ENCODE measurements at places on chromosomes 13 and 19. TPM values are rescaled to one million over a fixed set of nuclear protein-coding genes. Genes with fewer than 3 reads are reported as not detected.

DNA sequence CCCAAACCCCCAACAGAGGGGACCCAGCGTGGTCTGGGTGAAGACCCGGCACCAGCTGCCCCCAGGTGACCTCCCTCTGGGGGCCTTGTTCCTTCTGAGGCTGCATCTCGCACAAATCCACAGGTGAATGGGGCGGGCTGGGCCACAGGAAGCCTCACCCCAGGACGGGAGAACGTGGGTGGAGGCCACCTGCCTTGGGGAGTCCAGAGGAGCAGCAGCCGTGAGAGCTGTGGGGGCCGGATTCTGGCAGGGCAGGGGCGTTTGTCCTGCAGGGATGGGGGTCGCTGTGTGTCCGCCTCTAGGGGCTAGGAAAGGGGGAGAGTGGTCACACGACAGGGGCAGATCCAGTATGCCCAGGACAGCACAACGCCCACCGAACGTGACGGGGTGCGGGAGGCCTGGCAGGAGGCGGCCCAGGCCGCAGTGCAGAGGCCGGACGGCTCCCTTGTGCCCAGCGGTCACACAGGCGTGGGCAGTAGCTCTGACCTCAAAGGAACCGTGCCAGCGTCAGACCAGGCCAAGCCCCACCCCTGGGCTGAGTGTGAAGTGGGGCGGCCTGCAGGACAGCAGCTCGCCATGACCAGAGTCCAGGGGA, 6.7 kb downstream of the POLR2E start:
- peaks cover 18% of the 10 kb centered on the region for H3K4me1 ChIP-seq
- peak; percentile 77 for DNase-seq
- no peak overlapping the region for H3K4me3 ChIP-seq
- H3K27me3 ChIP-seq = no peaks in the 10 kb centered on the region

ZNF565 gene
- 1.6 TPM for total RNA-seq

- DNase-seq = peak; percentile 7
- H3K4me3 ChIP-seq = no peak overlapping the region
- H3K36me3 ChIP-seq = no peaks in the 10 kb centered on the region
- H3K4me1 ChIP-seq = no peaks in the 10 kb centered on the region
Measured at GRCh38 chr13:25080773-25081172, 15.2 kb upstream of the PABPC3 start.

GRCh38 chr13:48232420-48233045, 473 bp upstream of the ITM2B start:
- H3K27me3 ChIP-seq = peaks cover 32% of the 10 kb centered on the region
- H3K36me3 ChIP-seq = peaks cover 19% of the 10 kb centered on the region
- H3K4me1 ChIP-seq = peaks cover 35% of the 10 kb centered on the region
- peak overlapping the region; percentile 91 for H3K4me3 ChIP-seq
- peak overlapping the region; percentile 88 for H3K27ac ChIP-seq
- DNase-seq = no peak

GRCh38 chr13:40210865-40211585, 455.4 kb downstream of the FOXO1 start:
- H3K4me1 ChIP-seq = peaks cover 40% of the 10 kb centered on the region
- no peaks in the 10 kb centered on the region for H3K27me3 ChIP-seq
- H3K36me3 ChIP-seq = peaks cover 12% of the 10 kb centered on the region
- H3K4me3 ChIP-seq = no peak overlapping the region
- no peak overlapping the region for H3K27ac ChIP-seq

- peaks cover 51% of the 10 kb centered on the region for H3K36me3 ChIP-seq
- peak overlapping the region; percentile 88 for H3K27ac ChIP-seq
- DNase-seq = peak; percentile 77
- peaks cover 48% of the 10 kb centered on the region for H3K4me1 ChIP-seq
- H3K4me3 ChIP-seq = peak overlapping the region; percentile 66
- H3K27me3 ChIP-seq = no peaks in the 10 kb centered on the region
Measured at GRCh38 chr19:45515081-45515624, 7.9 kb downstream of the VASP start.

All from activated CD4-positive, alpha-beta T cell treated with anti-CD3 and anti-CD28 coated beads, Interleukin-2, amount 10 ng/mL, durations not matched to agents 24 days and 14 days (primary cell).